Osteoblast (primary cell): ENCODE measurements at places on chromosomes 12 and 14. TPM values are rescaled to one million over a fixed set of nuclear protein-coding genes. Genes with fewer than 3 reads are reported as not detected.

Gene ZNF385A
- total RNA-seq, result 0.72 and 0.88 TPM in 2 replicates

DNA sequence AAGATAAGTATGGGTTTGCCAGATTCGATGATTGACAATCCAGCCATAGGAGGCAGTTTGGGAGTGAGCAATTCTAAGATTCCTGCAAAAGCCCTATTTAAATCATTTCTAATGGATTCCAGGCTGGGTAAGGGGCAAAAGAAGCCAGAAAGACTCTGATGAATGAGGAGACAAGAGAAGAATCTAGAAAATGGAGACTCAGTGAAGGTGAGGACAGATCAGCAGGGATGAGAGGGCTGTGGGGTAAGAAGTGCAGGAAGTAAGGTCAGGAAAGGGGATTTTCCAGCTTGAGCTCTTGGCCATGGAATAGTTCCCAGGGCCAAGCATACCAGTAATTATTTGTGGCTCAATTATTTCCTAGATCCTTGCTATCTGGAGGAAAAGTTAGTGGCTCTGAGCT is 87.3 kb downstream of the TMX1 start:
- H3K27ac ChIP-seq, result peak overlapping the region; percentile 30
- peaks cover 17% of the 10 kb centered on the region for H3K4me1 ChIP-seq
- no peaks in the 10 kb centered on the region for H3K27me3 ChIP-seq
- H3K36me3 ChIP-seq, result no peaks in the 10 kb centered on the region
- no peak overlapping the region for H3K4me3 ChIP-seq
- no peak for DNase-seq

- no peak for DNase-seq
- H3K4me3 ChIP-seq, result no peak overlapping the region
- no peaks in the 10 kb centered on the region for H3K4me1 ChIP-seq
- H3K27ac ChIP-seq, result no peak overlapping the region
- H3K36me3 ChIP-seq, result no peaks in the 10 kb centered on the region
- no peaks in the 10 kb centered on the region for H3K27me3 ChIP-seq
Measured at GRCh38 chr12:27936196-27936595, 36.3 kb downstream of the PTHLH start.

- no peaks in the 10 kb centered on the region for H3K4me1 ChIP-seq
- no peak overlapping the region for H3K27ac ChIP-seq
- H3K4me3 ChIP-seq, result no peak overlapping the region
- no peaks in the 10 kb centered on the region for H3K27me3 ChIP-seq
Measured at GRCh38 chr12:132462788-132463187, 27.2 kb upstream of the FBRSL1 start.

DNA sequence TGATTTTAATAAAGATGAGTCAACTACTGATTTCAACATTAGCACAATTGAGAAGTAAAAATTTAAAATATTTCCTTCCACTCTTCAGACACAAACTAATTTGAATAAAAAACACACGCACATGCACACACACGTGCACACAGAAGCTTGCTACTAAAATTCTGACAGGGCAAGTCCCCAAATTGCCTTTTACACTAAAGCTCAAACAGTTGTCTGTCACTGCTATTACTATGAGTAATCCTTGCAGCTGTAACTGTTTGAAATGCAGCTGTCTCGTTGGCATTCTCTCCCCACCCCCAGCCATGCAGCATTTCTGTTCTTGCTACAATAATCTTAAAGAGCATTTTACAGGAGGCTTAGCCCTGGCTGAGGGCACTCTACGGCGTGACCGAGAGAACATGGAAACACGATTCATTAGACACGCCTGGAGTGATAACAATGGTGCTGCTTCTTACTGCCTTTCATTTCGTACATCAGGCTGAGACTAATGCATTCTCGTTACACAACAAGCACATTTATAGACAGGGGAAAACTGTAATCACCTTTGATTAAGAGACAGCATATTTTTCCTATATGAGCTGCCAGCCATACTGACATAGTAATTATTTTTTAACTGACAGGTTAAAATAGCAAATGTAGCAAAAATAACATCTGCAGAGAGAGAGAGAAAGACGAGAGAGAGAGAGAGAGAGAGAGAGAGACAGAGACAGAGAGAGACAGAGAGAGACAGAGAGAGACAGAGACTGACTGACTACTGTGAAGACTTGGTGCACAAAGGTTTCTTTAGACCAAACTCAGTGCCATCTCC is 153.8 kb downstream of the MED13L start:
- H3K4me1 ChIP-seq, result peaks cover 57% of the 10 kb centered on the region
- peak overlapping the region; percentile 48 for H3K4me3 ChIP-seq
- no peaks in the 10 kb centered on the region for H3K36me3 ChIP-seq
- DNase-seq, result no peak

Gene ASCL1
- total RNA-seq, result not detected in 2 replicates

Gene PTPRR
- total RNA-seq, result under 0.01 TPM in 1 of 2 replicates, not detected in the other

GRCh38 chr12:94143951-94144350 is 4.4 kb upstream of the PLXNC1 start:
- H3K4me3 ChIP-seq, result no peak overlapping the region
- H3K27ac ChIP-seq, result no peak overlapping the region
- peaks cover 66% of the 10 kb centered on the region for H3K27me3 ChIP-seq
- no peaks in the 10 kb centered on the region for H3K36me3 ChIP-seq

GRCh38 chr12:130158754-130159059 is 3.6 kb upstream of the FZD10 start:
- DNase-seq, result no peak
- no peaks in the 10 kb centered on the region for H3K36me3 ChIP-seq
- no peak overlapping the region for H3K4me3 ChIP-seq

Gene KRT6C
- total RNA-seq, result not detected in 2 replicates

Gene NID2
- 138 and 141 TPM in 2 replicates for total RNA-seq

Gene PCED1B
- 0.29 and 0.36 TPM in 2 replicates for total RNA-seq

DNA sequence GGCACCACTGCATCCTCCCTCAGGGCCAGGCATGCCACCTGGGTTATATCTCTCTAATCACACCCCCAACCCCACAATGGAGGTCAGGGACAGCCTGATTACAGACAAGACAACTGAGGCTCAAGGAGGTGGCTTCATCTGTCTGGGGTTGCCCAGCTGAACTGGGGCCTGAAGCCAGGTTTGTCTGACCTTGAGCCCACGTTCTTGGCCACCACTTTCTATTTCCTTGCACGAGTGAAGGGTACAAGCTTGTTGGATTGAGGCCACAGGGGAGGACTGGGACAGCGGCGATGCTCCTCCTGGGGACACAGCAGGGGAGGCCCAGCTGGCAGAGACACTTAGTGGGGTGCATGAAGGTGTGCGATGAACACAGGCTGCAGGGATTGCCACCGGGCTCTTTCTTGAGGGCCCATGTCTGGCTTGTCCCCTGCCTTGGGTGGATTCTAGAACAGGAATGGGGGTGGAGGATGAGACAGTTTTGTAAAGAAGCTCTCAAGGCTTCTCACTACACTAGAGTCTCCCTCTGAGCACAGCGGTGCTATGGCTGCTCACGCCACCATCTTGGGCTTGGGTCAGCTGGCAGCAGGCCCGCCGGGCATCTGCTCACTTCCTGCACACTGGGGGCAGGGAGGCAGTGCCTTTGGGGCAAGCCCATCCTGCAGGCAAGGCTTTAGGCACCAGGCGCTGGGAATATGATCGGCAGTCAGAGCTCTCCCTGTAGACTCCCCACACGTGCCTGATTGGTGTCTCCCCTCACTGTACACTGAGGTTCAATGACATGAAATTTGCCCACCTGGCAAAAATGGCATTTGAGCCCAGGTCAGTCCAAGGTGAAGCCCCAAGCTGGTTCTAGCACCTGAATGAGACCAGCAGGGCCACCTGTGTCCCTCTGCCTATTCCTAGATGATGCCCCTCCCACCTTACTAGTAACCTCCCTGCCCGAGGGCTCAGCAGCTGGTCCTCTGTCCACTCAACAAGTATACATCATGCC is 16.0 kb downstream of the RITA1 start:
- no peaks in the 10 kb centered on the region for H3K36me3 ChIP-seq
- no peak overlapping the region for H3K4me3 ChIP-seq
- peaks cover 3% of the 10 kb centered on the region for H3K4me1 ChIP-seq
- peak; percentile 55 for DNase-seq
- H3K27ac ChIP-seq, result no peak overlapping the region
- H3K27me3 ChIP-seq, result no peaks in the 10 kb centered on the region

- H3K4me1 ChIP-seq, result peaks cover 14% of the 10 kb centered on the region
- peak overlapping the region; percentile 92 for H3K27ac ChIP-seq
- no peaks in the 10 kb centered on the region for H3K27me3 ChIP-seq
- peak; percentile 88 for DNase-seq
- peak overlapping the region; percentile 66 for H3K4me3 ChIP-seq
Measured at GRCh38 chr12:68538726-68539614, 71.7 kb upstream of the RAP1B start.

Gene OTOGL
- total RNA-seq, result 0.36 and 0.59 TPM in 2 replicates

Gene CEBPE
- total RNA-seq, result not detected in 2 replicates

Gene OAS3
- total RNA-seq, result 1.8 and 6.9 TPM in 2 replicates

DNA sequence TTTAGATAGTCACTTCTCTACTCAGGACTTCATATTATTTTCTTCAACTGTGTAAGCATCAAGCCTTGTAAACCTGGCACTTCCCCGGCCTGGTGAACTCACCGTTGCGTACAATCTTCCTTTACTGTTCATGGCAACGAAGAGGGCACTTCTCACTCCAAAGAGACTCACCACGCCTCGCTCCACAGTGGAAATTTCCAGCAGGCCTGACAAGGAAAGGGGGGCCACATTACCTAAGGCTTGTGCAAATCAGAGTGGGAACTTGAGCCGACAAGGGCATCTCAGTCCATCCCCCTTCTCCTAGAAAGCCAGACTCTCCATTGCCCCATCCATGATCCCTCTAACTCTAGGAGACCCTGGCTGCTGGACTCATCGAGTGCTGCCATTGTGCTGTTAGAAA is 1.6 kb downstream of the FGF6 start:
- H3K27ac ChIP-seq, result no peak overlapping the region
- no peaks in the 10 kb centered on the region for H3K36me3 ChIP-seq
- DNase-seq, result no peak
- H3K4me1 ChIP-seq, result no peaks in the 10 kb centered on the region
- no peaks in the 10 kb centered on the region for H3K27me3 ChIP-seq

- peak; percentile 74 for DNase-seq
- H3K36me3 ChIP-seq, result no peaks in the 10 kb centered on the region
- peak overlapping the region; percentile 88 for H3K27ac ChIP-seq
- H3K27me3 ChIP-seq, result no peaks in the 10 kb centered on the region
- H3K4me1 ChIP-seq, result peaks cover 78% of the 10 kb centered on the region
- no peak overlapping the region for H3K4me3 ChIP-seq
Measured at GRCh38 chr14:105023791-105024480, 3.1 kb upstream of the CDCA4 start.

Gene PGF
- 16.3 and 24.5 TPM in 2 replicates for total RNA-seq

Gene MMP19
- total RNA-seq, result 13.0 and 14.7 TPM in 2 replicates

DNA sequence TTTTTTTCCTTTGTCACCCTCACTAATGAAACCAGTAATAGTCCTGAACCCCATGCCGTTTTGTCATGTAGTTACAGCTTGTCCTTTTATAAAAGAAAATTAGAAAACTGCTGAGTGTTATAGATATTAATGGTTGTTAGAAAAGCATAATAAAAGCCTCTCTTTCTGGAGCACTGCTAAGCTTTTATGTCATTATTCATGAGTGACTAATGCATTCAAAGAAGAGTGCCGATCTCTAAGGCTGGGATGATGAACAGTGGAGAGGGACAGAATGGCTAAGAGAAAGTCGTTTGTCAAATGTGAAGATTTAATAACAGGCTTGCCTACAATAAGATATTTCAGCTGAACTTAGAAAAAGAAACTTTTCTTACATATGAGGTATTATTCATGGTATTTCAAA is 121.6 kb downstream of the MGAT4C start:
- no peaks in the 10 kb centered on the region for H3K27me3 ChIP-seq
- DNase-seq, result no peak
- no peak overlapping the region for H3K4me3 ChIP-seq
- H3K4me1 ChIP-seq, result peaks cover 3% of the 10 kb centered on the region
- H3K36me3 ChIP-seq, result no peaks in the 10 kb centered on the region

DNA sequence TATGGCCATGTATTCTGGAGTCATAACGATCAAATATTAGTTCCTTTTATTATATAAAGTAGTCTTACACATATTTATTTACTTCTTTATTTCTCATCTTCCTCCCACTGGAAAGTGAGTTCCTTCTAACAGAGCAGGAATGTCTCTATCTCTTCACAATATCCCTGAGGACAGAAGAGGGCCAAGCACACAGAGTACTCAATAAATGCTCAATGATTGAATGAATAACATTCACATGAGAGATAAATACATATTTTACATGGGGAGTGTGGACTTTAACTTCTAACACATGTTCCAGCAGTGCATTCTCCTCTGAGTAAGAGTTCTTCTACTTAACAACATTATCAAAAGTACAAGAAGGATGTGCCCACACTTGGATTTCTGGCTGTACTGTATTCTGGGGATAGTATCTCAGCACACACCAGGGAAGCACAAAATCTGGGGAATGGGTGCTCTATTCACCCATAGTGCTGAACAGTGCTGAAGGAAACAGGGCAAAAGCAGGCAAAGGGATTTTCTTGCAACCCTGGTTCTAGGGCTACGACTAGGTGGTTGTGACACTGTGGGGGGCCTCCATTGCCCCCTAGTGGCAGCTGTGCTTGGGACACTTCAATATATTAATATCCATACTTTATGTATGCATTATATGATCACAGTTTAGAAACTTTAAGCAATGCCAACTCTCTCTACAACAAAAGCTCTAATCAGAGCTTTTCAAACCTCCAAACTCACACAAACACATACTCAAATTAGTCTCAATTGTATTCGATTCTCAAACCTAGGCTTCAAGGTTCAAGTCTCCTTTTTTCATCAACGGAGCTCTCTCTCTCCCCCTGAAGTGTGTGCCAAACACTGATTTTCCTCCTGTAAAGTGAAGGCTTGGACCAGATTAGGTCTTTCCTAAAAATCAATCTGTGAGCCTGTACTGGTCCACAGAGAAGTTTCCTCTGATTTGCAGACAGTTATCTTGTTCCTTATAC is 115.5 kb downstream of the SLC2A13 start:
- peak; percentile 35 for DNase-seq
- no peak overlapping the region for H3K4me3 ChIP-seq
- no peaks in the 10 kb centered on the region for H3K27me3 ChIP-seq
- H3K27ac ChIP-seq, result no peak overlapping the region
- H3K36me3 ChIP-seq, result no peaks in the 10 kb centered on the region
- no peaks in the 10 kb centered on the region for H3K4me1 ChIP-seq

- H3K4me3 ChIP-seq, result no peak overlapping the region
- DNase-seq, result no peak
- no peaks in the 10 kb centered on the region for H3K36me3 ChIP-seq
- H3K4me1 ChIP-seq, result peaks cover 10% of the 10 kb centered on the region
- no peak overlapping the region for H3K27ac ChIP-seq
Measured at GRCh38 chr12:104733717-104734175, 224.3 kb downstream of the SLC41A2 start.

Gene KCNJ8
- total RNA-seq, result 5.1 and 9.1 TPM in 2 replicates

DNA sequence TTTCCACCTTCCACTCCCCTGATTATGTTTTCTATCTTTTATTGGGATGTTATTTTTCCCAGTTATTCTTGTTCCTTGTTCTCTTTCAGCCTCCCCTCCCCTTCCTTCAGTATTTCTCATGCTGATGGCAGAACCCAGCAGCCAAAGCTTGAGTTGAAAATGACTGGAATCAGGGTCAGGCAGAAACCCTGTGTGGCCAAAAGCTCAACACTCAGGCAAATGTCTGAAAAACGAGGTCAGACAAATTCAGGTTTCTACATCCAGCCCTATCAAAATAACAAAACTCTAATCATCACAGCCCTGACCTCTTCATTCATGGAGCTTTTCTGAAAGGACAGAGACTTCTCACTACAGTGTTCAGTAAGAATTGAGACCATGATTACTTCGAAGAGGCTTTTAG is 134.6 kb downstream of the PTPRR start:
- DNase-seq, result no peak
- no peak overlapping the region for H3K4me3 ChIP-seq
- H3K4me1 ChIP-seq, result no peaks in the 10 kb centered on the region
- no peaks in the 10 kb centered on the region for H3K36me3 ChIP-seq
